Omental fat pad (tissue), 4 donors: ENCODE measurements at places on chromosomes 6 and 20. TPM values are rescaled to one million over a fixed set of nuclear protein-coding genes. Genes with fewer than 3 reads are reported as not detected.

The HLA-DOA gene
- 3.0 TPM for total RNA-seq

The HNF4A gene
- total RNA-seq, result not detected

The EEF1E1 gene
- total RNA-seq, result 29.2 TPM

- no peak for DNase-seq
These were observed 35.4 kb downstream of the ZNF133 start for GRCh38 chr20:18323705-18324104.

DNA sequence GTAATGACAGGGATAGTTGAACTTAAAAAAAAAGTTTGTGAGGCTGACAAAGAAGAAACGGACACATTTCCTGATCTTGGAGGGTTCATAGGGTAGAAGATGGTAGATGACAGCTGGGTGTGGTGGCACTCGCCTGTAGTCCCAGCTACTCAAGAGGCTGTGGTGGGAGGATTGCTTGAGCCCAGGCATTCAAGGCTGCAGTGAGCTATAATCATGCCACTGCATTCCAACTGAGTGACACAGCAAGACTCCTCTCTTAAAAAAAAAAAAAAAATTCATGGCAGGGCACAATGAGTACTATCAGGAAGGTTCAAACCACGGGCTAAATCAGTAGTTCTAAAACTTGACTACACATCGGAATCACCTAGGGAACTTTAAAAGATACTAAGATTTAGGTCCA, 2.0 kb upstream of the MICA start:
- DNase-seq, result no peak

GRCh38 chr6:104227508-104227907, 632.2 kb downstream of the HACE1 start:
- no peak for DNase-seq

- DNase-seq, result no peak
These were observed 620.1 kb downstream of the COL12A1 start for GRCh38 chr6:74585753-74586152.

GRCh38 chr6:43013097-43013842, 476 bp downstream of the MEA1 start:
- DNase-seq, result no peak

- no peak for DNase-seq
These were observed 92.5 kb upstream of the SUPT3H start for GRCh38 chr6:45470131-45470738.

DNA sequence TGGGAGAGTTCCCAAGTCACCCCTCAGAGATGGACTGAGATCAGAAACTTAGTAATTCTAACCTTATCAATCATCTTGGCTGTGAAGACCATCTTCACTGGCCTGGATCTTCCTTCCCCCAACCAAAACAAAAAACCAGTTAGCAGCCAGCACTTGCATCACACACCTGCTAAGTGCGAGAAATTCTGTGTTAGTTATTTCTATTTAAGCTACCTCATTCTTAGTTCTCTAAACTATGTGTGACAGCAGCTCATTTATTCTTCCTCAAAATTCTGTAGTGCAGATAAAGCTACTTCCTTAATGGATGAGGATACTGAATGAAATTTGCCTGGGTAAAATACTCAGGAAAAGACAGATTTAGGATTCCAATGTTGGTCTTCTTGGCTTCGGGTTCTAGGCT, 18.2 kb upstream of the TAGAP start:
- no peak for DNase-seq

DNA sequence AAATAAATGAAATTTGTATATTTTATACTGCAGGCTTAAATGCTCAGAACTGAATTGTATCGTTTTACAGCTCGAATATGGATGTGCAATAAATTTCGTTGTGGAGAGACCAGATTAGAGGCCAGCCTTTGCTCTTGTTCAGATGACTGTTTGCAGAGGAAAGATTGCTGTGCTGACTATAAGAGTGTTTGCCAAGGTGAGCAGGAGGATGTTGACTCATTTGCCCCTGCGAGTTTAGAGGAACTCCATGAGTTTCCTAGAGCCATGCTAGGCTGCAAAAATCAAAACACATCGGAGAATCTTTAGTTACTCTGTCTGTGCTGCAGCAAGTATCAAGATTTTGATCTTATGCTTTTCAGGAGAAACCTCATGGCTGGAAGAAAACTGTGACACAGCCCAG, 15.4 kb downstream of the ENPP3 start:
- no peak for DNase-seq

DNA sequence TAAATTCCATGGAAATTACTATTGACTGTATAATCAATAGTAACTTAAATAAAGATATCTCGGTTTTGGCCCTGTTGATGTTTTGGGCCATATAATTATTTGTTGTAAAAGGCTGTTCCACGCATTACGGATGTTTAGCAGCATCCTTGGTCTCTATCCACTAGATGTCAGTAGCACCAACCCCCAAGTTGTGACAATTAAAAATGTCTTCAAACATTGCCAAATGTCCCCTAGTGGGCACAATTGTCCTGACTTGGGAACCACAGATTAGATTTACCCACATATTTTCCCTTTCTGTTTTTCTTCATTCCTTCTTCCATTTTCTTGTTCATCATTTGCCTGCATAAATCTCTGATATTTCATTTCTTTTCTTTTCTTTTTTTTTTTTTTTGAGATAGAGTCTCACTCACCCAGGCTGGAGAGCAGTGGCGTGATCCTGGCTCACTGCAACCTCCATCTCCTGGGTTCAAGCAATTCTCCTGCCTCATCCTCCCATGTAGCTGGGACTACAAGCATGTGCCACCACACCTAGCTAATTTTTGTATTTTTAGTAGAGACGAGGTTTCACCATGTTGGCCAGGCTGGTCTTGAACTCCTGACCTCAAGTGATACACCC, 13.6 kb upstream of the WFDC8 start:
- DNase-seq, result no peak

GRCh38 chr20:57867181-57867803, 157.5 kb upstream of the PMEPA1 start:
- no peak for DNase-seq

The FUCA2 gene
- 38.4 TPM for total RNA-seq
